ENCODE measurements at places on chromosomes 12 and 14.

DNA sequence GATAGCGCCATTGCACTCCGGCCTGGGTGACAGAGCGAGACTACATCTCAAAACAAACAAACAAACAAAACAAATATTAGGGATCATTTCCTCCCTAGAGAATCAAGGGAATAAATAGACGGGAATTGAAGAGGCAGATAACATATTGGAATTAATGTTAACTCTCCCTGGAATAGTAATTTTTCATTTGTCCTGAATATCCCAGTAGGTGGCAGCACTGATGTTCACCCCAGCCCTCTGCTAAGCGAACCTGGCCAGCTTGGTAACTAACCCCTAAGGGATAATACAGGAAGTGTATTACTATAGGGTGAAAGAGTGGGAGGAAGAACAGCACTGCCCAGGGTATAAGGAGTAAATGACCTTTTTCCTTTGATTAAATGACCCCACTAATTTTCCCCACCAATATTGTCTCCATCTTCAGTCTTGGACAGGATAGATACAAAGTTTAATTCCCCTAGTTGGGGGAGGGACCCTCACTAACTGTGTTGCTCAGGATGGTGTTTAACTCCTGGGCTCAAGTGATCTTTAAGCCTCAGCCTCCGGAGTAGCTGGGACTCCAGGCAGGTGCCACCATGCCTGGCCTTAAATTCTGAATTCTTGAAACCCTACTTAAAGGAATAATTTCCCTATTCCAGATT lies 40.5 kb downstream of the SLC2A14 start:
- DNase-seq = peak; percentile 27

DNA sequence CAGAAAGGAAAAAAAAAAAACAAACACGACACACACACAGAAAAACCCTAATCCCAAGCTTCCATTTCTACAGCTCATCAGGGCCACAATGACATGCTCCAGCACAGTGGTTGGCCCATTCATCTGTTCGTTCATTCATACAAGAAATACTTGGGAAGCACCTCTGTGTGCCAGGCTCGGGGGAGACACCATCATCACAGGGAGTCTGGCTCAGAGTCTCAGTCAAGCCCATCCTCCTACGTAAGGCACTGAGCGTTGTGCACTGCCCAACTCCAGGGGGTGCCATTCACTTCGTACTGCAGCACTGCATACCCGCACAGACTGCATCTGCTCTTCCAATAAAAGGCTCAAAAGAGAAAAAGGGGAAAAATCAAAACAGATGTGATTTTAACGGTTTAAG lies 15.3 kb downstream of the VPS37B start:
- peak; percentile 14 for DNase-seq

- DNase-seq = no peak
Measured at GRCh38 chr12:79168687-79169086, 304.1 kb downstream of the SYT1 start.

DNA sequence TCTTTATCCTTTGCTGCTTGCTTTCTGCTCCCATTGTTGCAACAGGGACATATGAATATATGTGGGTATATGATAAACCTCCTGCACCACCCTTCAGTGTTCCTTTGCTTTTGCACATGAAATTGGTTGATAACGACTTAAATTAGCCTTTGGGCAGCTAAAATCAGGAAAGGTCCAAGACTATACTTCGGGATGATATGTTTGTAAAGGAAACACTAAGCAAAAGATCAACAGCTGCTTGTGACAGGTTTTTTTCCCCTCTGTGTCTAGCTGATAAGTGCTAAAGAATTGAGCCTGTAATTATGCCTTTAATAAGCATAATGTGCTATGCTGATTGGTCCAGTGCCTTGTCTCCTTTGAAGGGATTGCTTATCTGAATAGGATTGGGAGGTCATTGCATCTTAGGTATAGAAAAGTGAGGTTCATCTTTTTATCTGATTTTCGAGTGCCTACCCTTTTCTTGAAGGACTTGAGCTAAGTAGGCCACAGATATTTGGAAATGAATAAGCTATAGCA lies 59.4 kb downstream of the PPHLN1 start:
- DNase-seq = no peak

- no peak for DNase-seq
Measured at GRCh38 chr12:72053604-72054003, 115.0 kb downstream of the TPH2 start.

GRCh38 chr12:56457817-56458216 lies 3.4 kb upstream of the MIP start:
- no peak for DNase-seq

DNA sequence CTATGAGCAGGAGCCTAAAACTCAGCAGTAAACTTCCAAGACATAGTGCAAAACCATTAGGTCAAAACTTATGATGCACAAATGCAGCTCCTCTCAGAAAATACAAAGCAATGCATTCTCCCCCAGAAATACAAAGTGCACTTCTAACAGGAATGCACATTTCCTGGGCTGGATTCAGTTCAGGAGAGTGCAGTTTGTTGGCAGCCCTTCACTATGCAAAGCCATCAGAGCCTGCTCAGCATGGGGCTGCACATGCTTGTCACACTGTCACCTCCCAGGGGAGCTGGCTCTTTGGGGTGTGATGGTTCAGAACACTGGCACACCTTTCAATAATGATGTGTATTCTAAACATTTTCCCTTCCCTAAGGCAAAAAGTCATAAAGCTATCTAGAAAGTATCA lies 110.4 kb downstream of the KCNK10 start:
- DNase-seq = no peak

GRCh38 chr14:22185191-22185590 lies 403.8 kb downstream of the DAD1 start:
- peak; percentile 19 for DNase-seq

DNA sequence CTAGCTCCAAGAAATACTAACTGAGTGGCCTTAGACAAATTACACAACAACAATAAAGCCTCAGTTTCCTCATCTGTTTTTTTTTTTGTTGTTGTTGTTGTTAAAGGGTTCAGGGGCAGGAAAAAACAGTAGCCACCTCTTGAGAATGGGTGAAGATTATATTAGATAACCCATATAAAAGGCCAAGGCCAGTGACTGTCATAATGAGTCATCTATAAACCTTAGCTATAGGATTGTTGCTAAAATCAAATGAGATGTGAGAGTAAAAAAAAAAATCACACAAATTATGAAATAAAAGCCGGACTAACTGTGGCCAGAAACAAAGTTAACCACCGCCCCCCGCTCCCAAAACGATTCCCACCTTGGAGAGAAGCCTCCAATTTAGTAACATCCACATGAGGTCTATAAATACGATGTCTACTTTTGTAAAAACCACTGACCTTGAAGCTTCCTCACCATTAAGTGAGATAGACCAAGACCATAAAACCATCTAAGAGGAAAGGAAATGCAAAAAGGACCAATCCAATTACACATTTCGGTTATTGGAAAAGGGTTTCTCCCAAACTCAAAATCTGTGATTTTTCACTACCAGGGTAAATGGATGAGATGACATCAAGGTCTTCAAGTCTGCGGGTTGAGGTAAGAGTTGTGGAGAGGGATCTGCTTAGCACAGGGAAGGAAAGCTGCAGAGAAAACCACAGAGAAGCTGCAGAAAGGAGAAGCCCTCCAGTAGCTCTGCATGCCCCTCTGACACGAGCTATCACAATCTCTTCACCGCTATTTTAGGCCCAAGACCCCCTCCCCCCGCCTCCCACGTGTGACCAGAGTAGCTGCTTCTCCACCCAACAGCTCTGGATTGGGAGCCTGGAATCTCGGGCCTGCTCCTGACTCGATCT lies 1.0 kb downstream of the NAA25 start:
- DNase-seq = no peak

GRCh38 chr12:98939926-98940325 lies 294.8 kb downstream of the APAF1 start:
- no peak for DNase-seq

GRCh38 chr14:54474232-54474793 lies 14.5 kb downstream of the GMFB start:
- no peak for DNase-seq

GRCh38 chr12:21552635-21553328 lies 26.7 kb downstream of the SPX start:
- no peak for DNase-seq

- DNase-seq = peak; percentile 58
Measured at GRCh38 chr12:102879144-102879763, 37.8 kb downstream of the PAH start.

- DNase-seq = no peak
Measured at GRCh38 chr12:11344500-11344899, 34.3 kb upstream of the PRB4 start.

GRCh38 chr12:95116773-95117172 lies 43.4 kb upstream of the NR2C1 start:
- peak; percentile 48 for DNase-seq

- peak; percentile 45 for DNase-seq
Measured at GRCh38 chr14:58821421-58821820, 183.7 kb downstream of the DACT1 start.

GRCh38 chr12:98397323-98398105 lies 117.9 kb upstream of the TMPO start:
- peak; percentile 43 for DNase-seq

DNA sequence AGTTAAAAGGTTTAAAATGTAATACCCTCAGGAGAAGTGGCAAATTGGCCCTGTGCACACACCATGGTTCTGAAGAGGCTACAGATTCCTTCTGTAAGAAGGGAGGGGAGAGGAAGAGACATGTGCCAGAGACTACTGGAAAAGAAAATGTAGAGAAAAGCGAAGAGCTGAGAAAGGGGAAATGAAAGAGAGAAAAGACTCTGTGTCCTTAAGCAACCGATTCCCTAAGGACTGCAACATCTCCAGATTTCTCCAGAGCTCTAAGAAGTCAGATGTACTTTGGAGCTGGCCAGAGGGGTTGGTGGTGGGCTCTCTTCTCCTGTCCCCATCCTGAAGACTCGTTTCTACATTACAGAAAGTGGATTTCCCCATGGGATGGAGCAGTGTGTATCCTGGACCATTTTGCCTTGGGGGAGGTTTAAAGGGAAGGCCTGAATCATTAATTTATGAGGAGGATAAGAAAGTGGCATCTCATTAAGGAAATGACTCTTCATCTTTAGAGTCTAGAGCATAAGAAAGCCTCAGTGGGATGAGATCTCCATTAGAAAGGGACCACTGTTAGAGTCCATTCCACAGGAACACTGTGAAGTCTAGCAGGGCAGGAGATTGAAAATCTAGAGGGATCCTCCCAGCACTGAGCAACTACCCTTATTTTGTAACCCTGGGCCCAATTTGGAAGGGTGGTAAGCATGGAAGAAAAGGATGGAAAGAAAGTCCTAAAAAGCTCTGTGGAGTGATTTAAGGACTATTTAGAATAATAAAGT lies 45.5 kb upstream of the FUT8 start:
- DNase-seq = no peak

DNA sequence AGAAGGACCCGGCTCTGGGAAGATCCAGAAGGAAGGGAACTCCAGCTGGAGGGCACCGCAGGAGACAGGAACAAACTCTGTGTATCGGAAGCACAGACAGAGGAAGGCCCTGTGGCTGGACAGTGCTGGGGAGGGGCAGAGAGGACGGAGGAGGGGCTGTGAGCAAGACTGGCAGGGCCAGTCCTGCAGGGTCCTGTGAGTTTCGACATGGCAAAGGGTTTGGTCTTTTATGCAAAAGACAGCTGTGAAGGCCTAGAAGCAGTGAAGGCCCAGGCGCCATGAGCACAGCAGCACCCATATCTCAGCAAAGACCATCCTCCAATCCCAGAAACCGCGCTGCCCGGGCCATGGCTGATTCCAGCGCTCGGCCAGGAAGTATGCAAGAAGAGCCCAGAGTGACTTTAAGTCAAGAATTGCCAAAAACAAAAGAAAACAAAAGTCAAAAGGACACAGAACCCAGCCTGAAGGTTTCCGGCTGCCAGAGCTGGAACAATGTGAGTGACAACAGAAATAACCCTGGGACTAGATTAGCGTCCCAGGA lies 126.5 kb downstream of the NCOR2 start:
- DNase-seq = no peak

DNA sequence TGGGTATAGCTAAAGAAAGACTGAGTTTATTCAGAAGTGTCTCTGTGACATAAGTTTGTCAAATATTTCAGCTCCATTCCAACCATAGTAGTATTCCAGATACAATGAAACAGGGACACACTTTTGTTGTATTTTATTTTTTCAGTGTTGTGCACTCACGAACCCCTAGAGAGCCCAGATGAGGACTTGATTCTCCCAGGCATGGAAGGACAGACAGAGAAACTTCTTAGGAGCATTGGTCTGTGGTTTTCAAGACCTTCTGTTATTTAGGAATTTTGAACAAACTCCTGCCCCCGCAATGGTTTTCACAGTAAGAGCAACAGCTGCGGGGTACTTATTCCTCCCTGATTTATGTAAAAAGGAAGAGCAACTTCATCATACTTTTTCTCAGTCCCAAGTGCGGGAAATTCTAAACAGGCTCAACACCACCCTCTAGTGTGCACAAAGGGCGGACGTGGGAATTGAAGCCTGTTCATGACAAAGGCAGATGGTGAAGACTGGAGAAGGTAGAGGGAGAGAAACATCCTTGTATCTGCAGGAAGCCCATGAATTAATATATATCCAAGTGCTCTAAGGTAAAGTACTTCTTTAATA lies 147.6 kb downstream of the PAH start:
- DNase-seq = peak; percentile 31

DNA sequence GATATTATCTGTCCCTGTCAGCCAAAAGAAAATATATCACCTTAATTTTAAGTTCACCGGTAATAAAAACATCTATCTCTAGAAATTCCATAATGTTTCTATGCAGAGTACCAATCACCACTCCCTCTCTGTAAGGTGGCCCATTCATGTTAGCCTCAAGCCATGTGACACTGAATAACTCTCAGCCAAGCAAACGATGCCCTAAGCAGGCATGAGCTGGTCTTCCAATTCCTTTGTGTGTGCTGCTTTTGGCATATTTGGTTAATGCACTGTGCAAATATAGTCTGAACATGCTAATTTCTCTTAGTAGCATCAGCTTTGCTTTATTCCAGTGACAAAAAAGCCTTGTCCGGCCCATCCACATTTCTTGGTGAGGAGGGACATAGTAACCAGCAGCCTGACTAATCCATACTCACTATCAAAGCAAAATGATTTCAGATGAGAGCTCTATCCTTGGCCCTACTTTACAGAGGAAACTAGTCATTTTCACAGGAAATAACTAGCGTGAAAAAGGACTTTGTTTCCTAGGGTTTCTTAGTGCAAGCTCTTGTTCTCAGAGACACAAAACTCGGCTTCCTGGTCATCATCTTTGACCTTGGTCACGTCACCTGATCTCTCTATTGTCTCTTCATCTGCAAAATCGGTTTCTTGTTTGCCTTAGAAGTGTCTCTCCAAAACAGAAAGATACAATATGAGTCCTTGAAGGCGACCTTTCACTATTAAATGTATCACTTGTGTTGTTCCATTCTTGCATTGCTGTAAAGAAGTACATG lies 59.2 kb upstream of the RTRAF start:
- DNase-seq = no peak

- DNase-seq = no peak
Measured at GRCh38 chr12:42758806-42759205, 169.3 kb upstream of the PRICKLE1 start.

- DNase-seq = no peak
Measured at GRCh38 chr12:6567112-6567670, 900 bp downstream of the NOP2 start.

- DNase-seq = no peak
Measured at GRCh38 chr14:92217936-92218335, 96.2 kb downstream of the CPSF2 start.

GRCh38 chr12:50948798-50949197 lies 3.5 kb upstream of the HIGD1C start:
- no peak for DNase-seq
